Eye (tissue), 1 donor: ENCODE measurements at places on chromosomes 5 and 9.

- peak; percentile 36 for DNase-seq
These were observed 368 bp downstream of the SH3TC2 start for GRCh38 chr5:149062371-149063016.

DNA sequence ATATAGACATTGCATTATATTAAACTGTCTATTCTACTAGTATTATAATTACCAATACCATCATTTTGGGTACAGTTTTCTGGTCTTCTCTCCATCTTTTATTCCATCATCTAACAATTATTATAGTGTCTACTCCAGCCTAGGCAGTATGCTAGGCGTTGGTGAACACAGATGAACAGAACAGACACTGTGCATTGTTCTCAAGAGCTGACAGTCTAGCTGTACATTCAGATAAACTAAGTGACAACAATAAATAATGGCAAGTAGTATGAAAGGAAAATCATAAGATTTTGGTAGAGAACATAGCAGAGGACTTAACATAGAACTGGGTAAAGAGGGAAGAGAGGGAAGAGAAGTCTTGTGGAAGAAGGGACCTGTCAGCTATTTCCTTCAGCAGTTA lies 12.5 kb upstream of the SGCD start:
- no peak for DNase-seq

- DNase-seq, result no peak
These were observed 274.2 kb upstream of the SMC2 start for GRCh38 chr9:103819936-103820335.

DNA sequence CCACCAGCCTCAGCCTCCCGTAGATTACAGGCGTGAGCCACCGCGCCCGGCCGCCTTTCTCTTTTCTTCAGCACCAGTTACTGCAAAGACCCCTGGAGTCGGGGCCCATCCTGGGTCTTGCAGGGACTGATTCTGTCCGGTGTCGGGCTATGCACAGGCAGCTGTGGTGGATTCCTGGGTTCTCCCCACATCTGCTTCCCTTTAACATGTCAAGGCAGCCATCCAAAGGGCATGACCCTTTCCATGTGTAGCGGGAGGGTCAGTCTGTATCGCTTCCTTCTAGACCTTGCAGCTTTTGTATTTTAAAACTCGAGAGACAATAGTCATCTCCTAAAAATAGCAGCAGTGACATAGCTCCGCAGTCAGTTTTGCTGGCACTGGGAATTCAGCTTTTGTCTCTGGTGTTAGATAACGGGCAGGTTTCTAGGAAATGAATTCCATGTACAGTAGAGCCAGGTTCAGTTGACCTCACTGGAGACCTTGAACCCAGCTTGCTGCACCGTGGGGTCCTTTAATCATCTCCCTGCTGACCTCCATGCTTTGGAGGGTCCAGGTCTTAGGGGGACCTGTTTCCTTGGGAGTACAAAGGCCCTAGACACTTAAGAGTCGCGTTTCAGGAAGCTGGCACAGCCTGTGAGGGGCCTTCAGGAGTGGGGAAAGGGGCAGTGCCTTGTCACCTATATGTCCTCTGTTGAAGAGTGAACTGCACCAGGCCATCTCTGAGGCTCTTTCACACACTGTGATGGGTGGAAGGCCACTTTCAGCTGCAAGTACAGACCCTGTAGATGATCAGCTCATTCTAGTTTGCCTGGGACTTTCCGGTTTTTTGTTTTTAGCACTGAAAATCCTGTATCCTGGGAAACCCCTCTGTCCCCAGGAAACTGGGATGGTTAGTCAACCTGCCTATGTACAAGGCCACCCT lies 13.8 kb downstream of the ANKRD33B start:
- no peak for DNase-seq

DNA sequence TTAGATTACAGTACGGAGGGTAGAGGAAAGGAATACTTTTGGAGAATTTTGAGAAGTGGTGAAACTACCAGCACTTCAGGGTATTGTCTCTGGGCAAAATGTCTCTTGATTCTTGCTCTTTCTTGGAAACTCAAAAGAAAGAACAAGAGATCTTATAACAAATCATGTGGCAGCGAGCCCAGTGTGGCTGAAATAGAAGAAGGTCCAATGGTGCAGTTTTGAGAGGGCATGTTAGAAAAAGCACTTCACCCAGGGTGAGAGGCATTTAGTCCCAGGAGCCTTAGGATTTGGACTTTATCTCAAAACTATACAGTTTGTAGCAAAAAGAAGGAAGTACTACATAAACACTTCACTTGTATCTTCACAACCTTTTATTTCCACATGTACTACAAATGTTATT lies 39.4 kb downstream of the NNT start:
- DNase-seq, result no peak

DNA sequence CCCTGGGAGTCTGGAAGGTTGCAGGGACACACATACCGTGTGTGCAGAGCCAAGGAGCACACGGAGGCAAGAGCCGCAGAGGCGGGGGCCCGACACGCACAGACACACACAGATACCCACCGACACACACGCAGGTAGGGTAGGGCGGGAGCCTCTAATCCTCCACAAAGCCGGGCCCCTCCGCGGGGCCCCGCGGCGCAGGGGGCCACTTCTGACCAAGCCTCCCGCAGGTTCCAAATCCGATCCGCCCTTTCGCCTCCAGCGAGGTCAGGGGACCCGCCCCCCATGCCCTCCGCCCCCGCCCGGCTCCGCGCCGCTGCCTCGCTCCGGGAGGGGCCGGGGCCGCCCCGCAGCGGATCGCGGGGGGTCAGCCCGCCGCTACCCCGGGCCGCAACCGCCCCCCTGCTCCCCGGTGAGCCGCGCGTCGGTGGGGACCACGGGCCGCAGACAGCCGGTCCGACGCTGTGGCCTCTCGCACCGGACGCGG lies 1.4 kb upstream of the LMX1B start:
- no peak for DNase-seq

GRCh38 chr5:149265597-149265996 lies 6.1 kb upstream of the AFAP1L1 start:
- no peak for DNase-seq

GRCh38 chr9:33785914-33786313 lies 9.4 kb upstream of the PRSS3 start:
- DNase-seq, result no peak

- no peak for DNase-seq
These were observed 68.2 kb downstream of the SLC1A1 start for GRCh38 chr9:4558371-4558998.

- DNase-seq, result no peak
These were observed 92.3 kb downstream of the RPS23 start for GRCh38 chr5:82185851-82186250.

GRCh38 chr5:151164687-151165392 lies 7.3 kb upstream of the ANXA6 start:
- peak; percentile 94 for DNase-seq

- no peak for DNase-seq
These were observed 639.4 kb downstream of the SEMA5A start for GRCh38 chr5:8906303-8906967.

DNA sequence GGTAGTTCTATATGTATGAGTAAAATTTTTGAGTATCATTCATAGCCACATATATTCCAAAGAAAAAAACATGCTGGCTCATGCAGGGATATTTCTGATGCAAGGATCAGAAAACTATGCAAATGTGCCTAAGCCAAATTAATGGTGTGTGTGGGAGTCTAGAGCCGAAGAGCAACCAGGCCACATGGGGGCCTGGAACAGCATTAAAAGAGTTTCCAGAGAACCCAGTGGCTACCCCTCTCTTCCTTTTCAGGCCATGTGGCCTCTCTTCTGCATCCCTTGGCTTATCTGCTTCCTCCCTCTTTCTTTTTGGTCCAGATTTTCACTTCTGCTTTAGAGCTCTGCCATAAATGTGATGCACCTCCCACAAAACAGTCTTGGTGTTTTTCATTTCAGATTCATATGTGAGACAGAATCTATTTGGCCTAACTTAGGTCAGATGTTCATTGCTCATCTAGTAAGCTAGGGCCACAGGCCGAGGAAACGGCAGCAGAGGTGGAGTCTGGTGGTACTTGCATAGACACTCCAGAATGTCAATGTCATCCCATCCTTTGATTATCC lies 300.0 kb downstream of the SH3GL2 start:
- DNase-seq, result no peak

- peak; percentile 89 for DNase-seq
These were observed 30.0 kb upstream of the STOM start for GRCh38 chr9:121399883-121400607.
